Naive thymus-derived CD8-positive, alpha-beta T cell (primary cell): ENCODE measurements at places on chromosomes 3 and 15.

- peak; percentile 31 for DNase-seq
Measured at GRCh38 chr3:129278966-129279906, 566 bp downstream of the HMCES start.

DNA sequence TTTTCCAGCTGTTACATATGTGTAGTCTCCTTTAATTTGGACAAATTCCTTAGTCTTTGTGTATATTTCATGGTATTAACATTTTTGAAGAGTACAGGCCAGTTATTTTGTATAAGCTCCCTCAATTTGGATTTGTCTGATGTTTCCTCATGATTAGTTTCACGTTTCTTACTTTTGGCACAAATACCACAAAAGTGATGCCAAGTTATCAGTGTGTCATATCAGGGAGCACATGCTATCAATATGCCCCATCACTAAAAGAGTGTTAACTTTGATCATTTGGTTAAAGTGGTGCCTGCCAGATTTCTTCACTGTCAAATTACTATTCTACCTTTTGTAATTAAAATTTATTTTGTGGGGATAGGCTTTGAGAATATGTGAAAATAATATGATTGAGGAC lies 14.6 kb downstream of the PCNP start:
- no peak for DNase-seq

DNA sequence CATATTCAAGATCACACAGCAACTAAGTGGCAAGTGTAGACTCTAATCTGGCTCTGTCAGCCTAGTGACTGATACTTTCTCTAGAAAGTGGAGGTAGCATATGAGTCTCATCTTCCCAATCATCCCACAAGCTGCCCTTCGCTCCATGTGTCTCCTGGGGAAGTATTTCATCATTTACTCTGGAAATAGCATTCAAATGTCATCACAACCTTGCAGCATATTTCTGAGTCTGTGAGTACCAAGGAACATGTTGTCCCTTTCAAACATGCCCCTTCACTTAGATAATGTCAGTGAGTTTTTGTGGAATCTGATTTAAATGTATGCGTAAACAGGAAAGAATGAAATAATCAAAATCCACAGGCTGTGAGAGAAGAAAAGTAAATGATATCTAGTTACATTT lies 322.9 kb downstream of the SLC9A9 start:
- no peak for DNase-seq

- DNase-seq = no peak
Measured at GRCh38 chr3:158105710-158106253, 438 bp downstream of the SHOX2 start.

- DNase-seq = no peak
Measured at GRCh38 chr15:82186719-82187406, 75.7 kb downstream of the EFL1 start.

DNA sequence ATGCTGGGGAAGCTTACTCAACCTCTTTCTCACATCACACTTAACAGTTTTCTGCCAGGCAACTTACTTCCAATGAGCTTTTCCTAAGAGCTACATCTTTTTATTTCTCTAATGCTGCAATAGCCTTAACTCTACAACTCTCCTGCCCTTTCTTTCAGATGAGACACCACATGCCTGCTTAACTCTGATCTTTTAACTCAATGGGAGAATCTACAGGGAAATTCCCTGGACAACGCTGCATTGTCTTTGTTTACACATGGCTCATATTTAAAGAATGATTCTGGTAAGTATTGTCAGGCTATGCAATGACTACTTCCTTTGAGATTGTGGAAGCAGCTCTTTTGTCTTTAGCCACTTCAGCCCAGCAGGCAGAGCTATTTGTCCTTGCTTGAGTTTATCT lies 353.1 kb upstream of the BCHE start:
- DNase-seq = no peak

DNA sequence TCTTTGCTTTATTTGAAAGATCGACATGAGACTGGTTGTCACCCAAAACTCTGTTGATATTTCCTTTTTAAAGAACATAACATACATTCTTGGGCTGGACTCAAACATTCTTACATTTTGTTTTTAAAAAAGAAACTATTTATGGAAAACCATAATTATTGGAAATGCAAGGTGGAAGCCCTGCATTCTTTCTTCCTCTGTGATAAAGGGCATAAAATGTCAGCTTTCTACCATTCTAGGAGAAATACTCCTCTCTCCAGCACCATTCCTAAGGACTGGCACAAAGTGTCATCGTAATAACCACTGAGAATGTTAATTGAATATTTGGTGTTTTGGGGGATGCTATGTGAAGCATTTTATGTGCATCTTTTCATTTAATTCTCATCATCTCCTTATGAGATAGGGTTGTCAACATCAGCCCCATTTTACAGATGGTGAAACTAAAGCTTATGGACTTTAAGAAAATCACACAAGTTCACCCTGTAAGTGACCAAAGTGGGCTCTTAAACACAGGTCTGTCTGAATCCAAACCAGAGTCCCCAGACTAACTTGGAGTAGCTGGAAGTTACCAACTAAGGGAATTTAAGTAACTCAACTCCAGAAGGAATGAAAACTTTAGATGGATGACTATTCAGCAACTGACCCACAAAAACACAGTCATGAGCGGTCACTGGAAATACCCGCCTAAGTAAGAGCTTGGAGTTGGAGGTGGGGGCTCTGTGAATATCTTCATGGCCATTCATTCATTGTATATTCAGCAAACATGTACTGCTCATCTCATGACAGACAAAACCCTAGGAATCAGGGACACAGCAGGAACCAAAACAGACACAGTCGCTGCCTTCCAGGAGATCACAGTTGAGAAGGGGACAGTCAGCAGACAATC lies 45.9 kb upstream of the LMCD1 start:
- DNase-seq = no peak

DNA sequence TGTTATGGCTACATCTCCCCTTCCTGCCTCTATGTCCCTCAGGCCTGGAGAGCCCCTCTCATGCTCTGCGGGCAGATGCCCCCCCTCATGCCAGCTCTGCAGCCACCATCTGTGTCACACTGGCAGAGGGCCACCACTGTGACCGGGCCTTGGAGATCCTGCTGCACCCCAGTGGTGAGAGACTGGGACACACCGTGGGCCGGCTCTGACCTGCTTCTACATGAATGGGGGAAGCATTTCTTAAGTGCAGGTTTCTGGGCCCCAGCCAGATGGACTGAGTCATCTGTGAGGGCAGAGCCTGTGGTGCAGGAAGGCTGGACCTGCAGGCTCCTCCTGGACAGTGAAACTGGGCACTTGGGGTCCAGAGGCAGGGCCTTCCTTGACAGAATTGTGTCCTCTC lies 4.8 kb downstream of the VWA5B2 start:
- no peak for DNase-seq

- no peak for DNase-seq
Measured at GRCh38 chr15:83844742-83845141, 190.8 kb downstream of the ADAMTSL3 start.

DNA sequence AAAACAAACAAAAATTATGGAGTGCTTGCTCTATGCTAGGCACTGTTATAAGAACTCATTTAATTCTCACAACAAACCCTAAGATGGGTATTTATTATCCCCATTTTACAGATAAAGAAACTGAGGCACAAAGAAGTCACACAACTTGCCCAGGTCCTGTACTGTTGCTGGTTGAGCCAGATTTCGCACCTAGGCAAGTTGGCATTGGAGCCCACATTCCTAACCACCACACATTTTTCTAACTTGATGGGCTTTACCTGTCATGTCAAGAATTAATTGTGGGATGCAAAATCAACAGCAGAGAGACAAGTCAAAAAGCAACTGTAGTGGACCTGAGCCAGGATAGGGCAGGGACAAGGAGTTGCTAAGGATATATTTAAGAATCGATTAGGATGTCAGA lies 47.9 kb upstream of the VILL start:
- no peak for DNase-seq

DNA sequence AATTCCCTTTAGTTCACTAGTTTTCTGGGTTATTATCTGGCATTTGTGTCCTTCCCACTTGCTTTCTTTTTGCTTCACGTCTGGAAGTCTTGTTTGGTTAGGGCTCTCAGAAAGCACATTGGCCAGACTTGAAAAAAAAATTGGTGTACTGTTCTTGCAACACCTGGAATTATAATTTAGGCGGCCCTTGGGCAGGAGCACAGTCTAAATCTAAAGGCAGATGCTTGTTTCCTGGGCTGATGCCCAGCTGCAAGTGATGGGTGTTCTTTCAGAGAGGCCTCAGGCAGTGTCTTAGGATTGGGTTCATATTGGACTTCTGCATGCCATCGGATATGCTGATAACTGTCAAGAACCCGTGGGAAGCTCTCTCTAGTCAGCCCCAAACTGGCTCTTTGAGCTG lies 521.5 kb downstream of the PDCD6IP start:
- DNase-seq = no peak

DNA sequence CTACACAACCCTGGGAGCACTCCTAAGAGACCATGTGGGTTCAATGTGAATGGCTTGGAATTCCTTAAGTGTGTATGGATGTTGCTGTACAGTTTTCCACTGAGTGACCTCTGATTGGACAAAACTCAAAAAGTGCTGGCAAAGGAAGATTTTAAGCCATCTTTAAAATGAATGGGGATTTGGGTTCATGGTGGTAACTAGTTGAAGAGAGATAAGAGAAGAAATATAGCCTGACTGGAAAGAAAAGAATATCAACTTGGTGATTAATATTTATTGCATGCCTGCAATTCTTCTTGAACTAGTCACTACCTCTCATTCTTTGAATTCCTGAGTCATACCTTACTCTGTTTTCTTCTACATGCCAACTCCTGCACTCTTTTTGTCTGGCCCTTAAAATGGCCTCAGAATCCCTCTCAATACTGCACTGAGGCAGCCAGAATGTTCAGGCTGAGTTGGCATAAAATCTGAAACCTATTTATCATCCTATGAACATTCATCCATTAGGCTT lies 124.7 kb downstream of the RPL22L1 start:
- no peak for DNase-seq

DNA sequence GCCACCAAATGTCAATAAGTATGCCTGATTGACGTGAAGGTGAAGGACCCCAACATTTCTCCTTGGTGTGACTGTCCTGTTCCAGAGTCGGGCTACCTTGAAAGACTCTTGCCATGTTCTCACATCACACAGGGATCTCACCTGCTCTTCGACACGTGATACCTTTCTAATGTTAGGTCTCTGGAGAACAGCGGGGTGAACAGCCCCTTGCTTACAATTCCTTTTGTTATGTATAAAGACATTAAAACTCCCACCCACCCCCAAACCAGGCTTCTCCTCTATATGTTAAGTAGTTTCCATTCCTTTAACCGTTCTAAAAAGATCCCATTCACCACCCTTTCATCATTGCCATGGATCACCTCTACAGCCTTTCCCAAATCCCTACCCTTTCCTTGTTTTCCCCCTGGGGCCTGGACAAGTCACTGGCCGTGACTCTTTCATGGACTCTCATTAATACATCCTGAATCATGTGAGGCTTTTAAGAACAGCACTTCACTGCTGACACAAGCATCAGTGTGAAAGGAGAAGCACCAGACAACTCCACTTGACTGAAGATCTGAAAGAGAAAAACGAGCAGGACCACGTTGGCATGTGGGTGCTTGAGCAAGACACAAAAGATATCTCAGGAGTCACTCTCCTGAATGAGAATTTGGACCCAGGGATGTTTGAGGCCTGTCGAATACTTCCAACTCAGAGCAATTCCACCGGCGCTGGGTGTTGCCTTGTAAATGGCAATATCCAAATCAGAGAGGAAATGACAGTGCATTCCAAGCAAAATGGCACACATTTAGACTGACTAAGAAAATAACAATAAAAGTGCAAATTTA lies 115.0 kb downstream of the FOXP1 start:
- DNase-seq = no peak

DNA sequence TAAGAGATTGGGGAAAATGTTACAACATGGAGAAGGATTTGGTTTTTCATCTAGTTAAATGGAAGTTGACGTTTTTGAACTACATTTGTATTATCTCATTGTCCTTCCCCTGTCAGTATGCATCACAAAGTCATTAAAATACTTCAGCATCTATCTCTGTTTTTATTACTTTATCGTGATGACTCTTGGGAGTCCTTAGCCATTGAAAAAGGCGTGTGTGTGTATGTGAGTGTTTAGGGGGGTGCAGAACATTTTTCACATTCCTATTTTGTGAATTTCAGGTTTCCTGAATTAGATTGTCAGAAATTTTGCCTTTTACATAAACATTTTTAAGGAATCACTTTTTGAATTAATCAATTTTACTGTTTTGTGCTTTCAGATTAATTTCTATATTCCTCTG lies 360.6 kb upstream of the SGO1 start:
- DNase-seq = no peak

- DNase-seq = no peak
Measured at GRCh38 chr3:113769551-113769950, 22.7 kb downstream of the ATP6V1A start.

GRCh38 chr15:57440799-57441198 lies 64.5 kb downstream of the CGNL1 start:
- no peak for DNase-seq

DNA sequence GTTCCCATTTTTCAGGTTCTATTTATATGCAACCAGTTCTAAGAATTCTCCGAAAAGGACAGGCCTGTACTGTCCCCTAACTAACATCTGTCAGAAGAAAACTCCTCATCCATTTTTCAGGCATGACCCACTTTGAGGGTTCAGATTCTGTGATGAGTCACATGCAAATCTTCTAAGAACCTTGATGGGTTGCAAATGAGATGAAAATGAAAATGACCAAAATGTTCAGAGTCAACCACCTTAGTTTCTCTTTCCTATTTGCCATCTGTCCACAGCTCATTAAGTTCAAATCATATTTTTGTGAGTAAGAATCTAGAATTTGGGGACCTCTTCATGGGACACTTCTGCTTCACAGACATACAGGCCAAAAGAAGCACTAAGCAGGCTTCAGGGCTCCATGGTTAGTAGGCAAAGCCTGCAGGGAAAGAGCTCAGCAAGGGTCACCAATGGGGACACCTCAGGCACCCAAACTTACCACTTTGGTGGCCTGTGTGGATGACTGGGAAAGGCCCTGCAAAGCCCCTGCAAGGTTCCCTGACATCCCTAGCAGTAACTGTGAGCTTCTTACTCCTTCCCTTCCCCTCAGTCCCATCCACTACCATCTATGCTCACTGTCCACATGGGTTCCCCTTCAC lies 122.0 kb downstream of the WDR76 start:
- DNase-seq = no peak

- no peak for DNase-seq
Measured at GRCh38 chr3:10680796-10681195, 135.2 kb upstream of the SLC6A11 start.

- no peak for DNase-seq
Measured at GRCh38 chr15:91776104-91776503, 77.4 kb upstream of the SLCO3A1 start.

- no peak for DNase-seq
Measured at GRCh38 chr15:38189671-38190295, 62.9 kb upstream of the SPRED1 start.

DNA sequence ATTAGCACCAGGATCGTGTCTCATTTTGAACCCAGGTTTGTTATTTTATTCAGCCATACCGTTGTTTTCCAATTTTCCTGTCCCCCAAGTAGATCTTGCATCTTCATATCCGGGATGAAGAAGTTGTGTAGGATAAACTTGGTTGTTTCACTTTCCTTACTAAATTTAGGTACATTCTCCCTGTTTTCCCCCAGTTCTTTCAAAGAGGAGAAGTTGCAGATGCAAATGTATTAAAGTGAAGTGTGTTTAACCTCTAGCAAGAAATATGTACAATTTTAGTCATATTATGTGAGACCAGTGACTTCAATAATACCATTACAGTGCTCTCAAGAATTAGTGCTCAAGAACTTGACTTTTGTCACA lies 1.3 kb downstream of the ATXN7 start:
- no peak for DNase-seq

GRCh38 chr3:105733356-105733755 lies 135.5 kb downstream of the CBLB start:
- no peak for DNase-seq
